Body of pancreas (tissue), 4 donors: ENCODE measurements at places on chromosomes 6 and 20.

DNA sequence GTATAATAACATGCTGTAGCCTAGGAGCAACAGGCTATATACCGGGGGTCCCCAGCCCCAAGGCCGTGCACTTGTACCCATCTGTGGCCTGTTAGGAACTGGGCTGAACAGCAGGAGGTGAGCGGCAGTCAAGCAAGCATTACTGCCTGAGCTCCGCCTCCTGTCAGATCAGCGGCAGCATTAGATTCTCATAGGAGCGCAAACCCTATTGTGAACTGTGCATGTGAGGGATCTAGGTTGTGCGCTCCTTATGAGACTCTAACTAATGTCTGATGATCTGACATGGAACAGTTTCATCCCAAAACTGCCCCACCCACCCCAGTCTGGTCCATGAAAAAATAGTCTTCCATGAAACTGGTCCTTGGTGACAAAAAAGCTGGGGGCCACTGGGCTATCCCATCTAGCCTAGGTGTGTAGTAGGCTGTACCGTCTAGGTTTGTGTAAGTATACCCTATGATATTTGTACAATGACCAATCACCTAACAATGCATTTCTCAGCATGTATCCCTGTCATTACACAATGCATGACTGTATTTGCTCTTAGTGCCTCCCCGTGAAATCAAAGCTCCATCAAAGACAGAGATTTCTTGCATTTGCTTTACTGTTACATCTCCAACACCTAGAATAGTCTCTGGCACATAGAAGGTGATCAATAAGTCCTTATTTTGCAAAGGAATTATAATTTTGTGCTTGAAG, 30.8 kb downstream of the NHSL1 start:
- no peak overlapping the region for H3K27ac ChIP-seq
- H3K4me3 ChIP-seq, result no peak overlapping the region
- no peaks in the 10 kb centered on the region for H3K27me3 ChIP-seq
- DNase-seq, result no peak

GRCh38 chr6:52189974-52190373, 3.8 kb downstream of the IL17A start:
- no peaks in the 10 kb centered on the region for H3K4me1 ChIP-seq
- DNase-seq, result no peak
- no peaks in the 10 kb centered on the region for H3K36me3 ChIP-seq
- H3K4me3 ChIP-seq, result no peak overlapping the region
- H3K27me3 ChIP-seq, result no peaks in the 10 kb centered on the region
- H3K27ac ChIP-seq, result no peak overlapping the region

GRCh38 chr20:35826397-35826998, 54.7 kb downstream of the PHF20 start:
- no peaks in the 10 kb centered on the region for H3K27me3 ChIP-seq
- H3K27ac ChIP-seq, result no peak overlapping the region
- no peak for DNase-seq

DNA sequence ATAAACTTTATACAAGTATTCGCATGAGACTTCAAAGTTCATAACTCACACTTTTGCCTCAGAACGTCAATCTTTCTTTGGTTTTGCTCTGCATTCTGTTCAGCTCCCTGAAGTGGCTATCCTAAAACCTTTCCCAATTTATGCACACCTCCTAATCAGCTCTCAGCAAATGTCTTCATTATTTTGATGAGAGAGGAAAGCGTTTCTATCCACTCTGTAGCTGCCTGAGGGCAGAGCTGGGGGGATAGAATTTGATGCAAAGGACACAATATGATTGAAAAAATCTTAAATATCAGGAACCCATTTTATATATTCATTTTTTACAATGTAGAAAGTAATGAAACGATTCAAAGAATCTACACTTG, 66.8 kb downstream of the MOXD1 start:
- H3K4me1 ChIP-seq, result peaks cover 14% of the 10 kb centered on the region
- DNase-seq, result no peak
- H3K4me3 ChIP-seq, result no peak overlapping the region

- H3K4me1 ChIP-seq, result no peaks in the 10 kb centered on the region
- H3K36me3 ChIP-seq, result no peaks in the 10 kb centered on the region
- H3K27me3 ChIP-seq, result no peaks in the 10 kb centered on the region
- H3K27ac ChIP-seq, result no peak overlapping the region
- DNase-seq, result no peak
These were observed 192.2 kb downstream of the TBC1D32 start for GRCh38 chr6:121142093-121142492.

DNA sequence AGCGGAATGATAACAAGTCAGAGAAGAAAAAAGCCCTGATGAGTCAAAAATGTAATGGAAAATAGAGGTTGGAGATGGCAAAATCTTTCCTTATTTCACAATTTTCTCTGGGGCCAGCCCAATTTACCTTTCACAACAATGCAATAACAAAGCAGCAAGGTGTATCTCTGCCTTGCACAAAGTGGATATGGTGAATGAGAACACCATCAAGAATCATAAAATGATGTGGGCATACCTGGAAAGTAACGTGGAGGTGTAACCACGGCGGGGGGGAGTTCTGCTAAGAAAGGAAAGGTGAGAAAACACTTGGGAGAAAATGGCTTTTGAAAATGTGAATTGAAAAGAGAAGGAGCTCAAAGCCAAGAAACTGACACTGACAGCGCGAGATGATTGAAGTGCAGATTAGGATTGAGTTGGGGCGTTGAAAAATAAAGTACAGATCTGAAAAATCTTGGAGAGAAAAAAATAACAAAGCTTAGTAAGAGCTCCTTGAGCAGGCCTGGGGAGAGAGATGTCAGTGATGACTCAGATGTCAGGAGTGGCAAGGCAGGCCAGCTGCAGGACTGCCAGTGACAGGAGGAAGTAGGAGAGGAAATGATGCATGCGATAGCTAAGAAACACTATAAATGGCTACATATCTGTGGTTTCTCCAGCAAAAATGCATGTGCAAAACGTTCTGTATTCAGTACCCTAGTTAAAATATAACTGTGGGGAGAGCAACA, 26.2 kb downstream of the ARHGAP18 start:
- no peaks in the 10 kb centered on the region for H3K36me3 ChIP-seq
- H3K4me3 ChIP-seq, result no peak overlapping the region
- H3K4me1 ChIP-seq, result peaks cover 75% of the 10 kb centered on the region
- no peaks in the 10 kb centered on the region for H3K27me3 ChIP-seq
- DNase-seq, result peak; percentile 79

GRCh38 chr20:17993546-17993945, 24.7 kb downstream of the MGME1 start:
- no peak for DNase-seq
- peaks cover 3% of the 10 kb centered on the region for H3K36me3 ChIP-seq
- no peaks in the 10 kb centered on the region for H3K27me3 ChIP-seq
- H3K4me1 ChIP-seq, result peaks cover 3% of the 10 kb centered on the region

GRCh38 chr20:14336686-14337085, 726 bp downstream of the FLRT3 start:
- H3K4me1 ChIP-seq, result peaks cover 4% of the 10 kb centered on the region
- no peak overlapping the region for H3K4me3 ChIP-seq
- H3K27ac ChIP-seq, result peak overlapping the region; percentile 63
- no peaks in the 10 kb centered on the region for H3K27me3 ChIP-seq

DNA sequence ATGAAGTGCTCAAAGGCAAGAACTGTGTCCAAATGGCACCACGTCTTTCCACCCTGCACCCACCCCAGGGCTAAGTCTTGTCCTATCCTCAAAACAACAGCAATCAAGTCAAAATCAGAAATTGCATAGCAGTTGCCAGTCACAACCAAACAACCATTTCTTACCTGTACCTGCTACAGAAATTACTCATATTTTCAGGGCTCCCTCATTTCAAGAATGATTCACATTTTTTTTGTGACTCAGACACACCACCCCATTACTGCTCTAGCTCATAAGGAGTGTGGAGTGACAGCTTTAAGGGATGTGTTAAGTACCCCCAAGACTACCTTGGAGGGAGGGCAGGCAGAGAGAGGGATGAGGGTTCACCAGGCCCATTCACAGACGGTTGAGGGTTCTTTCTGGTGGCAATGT, 111.7 kb downstream of the TRERF1 start:
- H3K27me3 ChIP-seq, result no peaks in the 10 kb centered on the region
- no peaks in the 10 kb centered on the region for H3K4me1 ChIP-seq

DNA sequence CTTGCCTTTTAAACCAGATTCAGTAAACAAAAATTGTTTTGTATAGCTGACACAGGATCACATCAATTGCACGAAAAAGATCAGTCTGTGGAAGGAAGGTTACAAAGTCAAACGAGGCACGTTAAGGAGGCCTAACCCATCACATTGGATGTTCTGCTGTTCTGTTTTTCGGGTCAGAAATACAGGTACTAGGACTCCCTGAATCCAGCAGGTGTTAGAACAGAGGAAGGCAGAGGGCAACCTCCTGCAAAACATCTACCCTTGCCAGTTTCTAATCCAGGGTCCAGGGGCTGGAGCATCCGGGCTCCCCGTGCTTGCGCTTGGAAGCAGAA, 64.6 kb downstream of the PLG start:
- no peak overlapping the region for H3K27ac ChIP-seq
- H3K4me3 ChIP-seq, result peak overlapping the region; percentile 53
- peaks cover 3% of the 10 kb centered on the region for H3K4me1 ChIP-seq

DNA sequence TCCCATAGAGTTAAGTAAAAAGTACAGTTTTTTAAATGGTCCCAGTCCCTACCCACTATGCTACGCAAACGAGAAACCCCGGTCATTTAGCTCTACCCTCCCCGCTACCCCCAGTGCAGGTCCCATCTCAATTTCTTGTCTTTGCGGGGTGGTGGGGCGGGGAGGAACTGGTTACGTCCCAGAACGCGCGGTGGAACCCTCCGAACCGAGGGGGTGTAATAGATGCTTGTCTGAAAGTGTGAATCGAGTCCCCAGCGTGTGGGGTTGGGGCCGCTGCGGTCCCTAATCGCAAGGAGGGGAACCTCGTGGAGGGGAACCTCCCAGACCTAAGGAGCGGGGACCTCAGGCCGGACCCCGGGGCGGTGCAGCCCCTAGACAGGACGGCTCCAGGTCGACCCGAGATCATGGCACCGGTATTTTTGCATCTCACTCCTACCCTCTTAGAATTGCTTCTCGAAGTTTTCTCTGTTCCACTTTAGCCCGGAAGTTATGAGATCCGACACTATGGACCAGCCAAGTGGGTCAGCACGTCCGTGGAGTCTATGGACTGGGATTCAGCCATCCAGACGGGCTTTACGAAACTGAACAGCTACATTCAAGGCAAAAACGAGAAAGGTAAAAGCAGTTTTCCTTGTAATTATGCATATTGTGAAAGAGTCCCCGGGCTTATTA, 779 bp downstream of the HEBP2 start:
- peak overlapping the region; percentile 96 for H3K27ac ChIP-seq
- H3K4me3 ChIP-seq, result peak overlapping the region; percentile 43
- peaks cover 4% of the 10 kb centered on the region for H3K36me3 ChIP-seq

- no peak for DNase-seq
- no peaks in the 10 kb centered on the region for H3K27me3 ChIP-seq
- H3K4me1 ChIP-seq, result no peaks in the 10 kb centered on the region
- no peak overlapping the region for H3K4me3 ChIP-seq
- H3K36me3 ChIP-seq, result no peaks in the 10 kb centered on the region
These were observed 14.2 kb upstream of the PREX1 start for GRCh38 chr20:48841875-48842529.

DNA sequence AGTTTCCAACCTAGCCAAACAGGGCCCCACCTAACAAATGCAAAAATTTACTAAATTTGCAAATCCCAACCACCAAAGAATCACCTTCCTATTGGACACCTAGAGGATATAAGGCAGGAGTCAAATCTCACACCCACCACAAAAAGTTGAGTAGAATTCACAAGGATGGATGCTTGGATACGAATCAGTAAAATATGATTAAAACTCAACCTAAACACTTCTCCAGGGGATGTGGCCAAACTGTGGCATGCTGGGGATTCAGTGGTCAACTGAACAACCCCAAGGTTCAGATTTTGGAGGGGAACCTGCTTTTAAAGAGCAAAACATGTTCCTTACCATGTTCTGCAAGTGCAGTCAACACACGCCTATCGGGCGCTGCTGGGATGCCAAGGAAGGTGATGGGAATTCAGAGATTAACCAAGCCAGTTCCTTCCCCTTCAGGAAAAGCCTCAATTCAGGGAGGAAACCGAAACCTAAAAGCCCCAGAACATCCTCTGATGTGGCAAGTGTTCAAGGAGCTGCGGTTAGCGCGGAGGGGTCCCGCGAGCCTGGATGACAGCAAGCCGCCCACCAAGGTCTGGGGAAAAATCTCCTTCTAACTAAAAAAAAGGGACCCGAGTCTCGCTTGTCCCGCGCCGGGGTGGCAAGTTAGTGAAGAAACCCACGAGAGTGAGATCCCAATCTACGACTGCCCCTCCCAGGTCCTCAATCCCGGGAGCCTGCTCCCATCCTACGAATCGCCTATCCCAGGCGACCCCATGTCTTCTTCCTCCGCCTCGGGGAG, 902 bp downstream of the SAMHD1 start:
- H3K27ac ChIP-seq, result peak overlapping the region; percentile 96
- H3K27me3 ChIP-seq, result no peaks in the 10 kb centered on the region
- peaks cover 77% of the 10 kb centered on the region for H3K4me1 ChIP-seq
- peak; percentile 24 for DNase-seq
- H3K4me3 ChIP-seq, result peak overlapping the region; percentile 72

- H3K36me3 ChIP-seq, result no peaks in the 10 kb centered on the region
- no peak overlapping the region for H3K27ac ChIP-seq
- no peaks in the 10 kb centered on the region for H3K4me1 ChIP-seq
- no peak for DNase-seq
These were observed 47.7 kb upstream of the RCAN2 start for GRCh38 chr6:46538800-46539480.

GRCh38 chr20:53920647-53921245, 149.6 kb downstream of the BCAS1 start:
- H3K27me3 ChIP-seq, result no peaks in the 10 kb centered on the region
- H3K27ac ChIP-seq, result no peak overlapping the region
- no peak overlapping the region for H3K4me3 ChIP-seq

DNA sequence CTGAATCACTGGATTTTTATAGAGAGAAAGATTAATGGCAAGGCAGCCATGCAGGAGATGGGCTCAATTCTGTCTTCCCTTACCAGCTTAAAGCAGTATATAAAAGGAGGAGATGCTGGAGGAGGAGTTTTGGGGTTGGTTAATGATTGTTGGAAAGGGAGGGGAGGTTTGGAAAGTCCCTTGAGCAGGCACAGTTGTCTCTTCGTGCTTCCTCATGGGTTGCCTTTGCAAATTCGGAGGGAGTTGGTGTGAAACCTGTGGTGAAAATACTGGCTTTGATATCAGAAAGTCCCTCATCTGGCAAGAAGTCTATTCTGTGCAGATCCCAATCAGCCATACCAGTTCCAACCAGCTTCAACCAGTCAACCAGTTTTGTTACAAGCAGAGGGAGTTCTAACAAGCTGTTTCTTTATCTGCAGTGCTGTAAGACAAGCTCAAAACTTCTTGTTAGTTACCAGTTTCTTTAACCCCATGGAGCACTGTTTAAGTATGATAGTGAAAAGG, 107.0 kb downstream of the HIVEP1 start:
- no peaks in the 10 kb centered on the region for H3K36me3 ChIP-seq
- no peak overlapping the region for H3K4me3 ChIP-seq
- peaks cover 10% of the 10 kb centered on the region for H3K4me1 ChIP-seq
- H3K27me3 ChIP-seq, result no peaks in the 10 kb centered on the region

GRCh38 chr6:63672582-63673129, 37.1 kb downstream of the PHF3 start:
- H3K4me3 ChIP-seq, result no peak overlapping the region
- H3K36me3 ChIP-seq, result no peaks in the 10 kb centered on the region
- no peak for DNase-seq
- H3K27ac ChIP-seq, result no peak overlapping the region
- peaks cover 47% of the 10 kb centered on the region for H3K4me1 ChIP-seq
